Eye (tissue), 1 donor: ENCODE measurements at places on chromosomes 4 and X.
A peak's percentile ranks its signal among the peaks of the same experiment; 100 is the strongest.

DNA sequence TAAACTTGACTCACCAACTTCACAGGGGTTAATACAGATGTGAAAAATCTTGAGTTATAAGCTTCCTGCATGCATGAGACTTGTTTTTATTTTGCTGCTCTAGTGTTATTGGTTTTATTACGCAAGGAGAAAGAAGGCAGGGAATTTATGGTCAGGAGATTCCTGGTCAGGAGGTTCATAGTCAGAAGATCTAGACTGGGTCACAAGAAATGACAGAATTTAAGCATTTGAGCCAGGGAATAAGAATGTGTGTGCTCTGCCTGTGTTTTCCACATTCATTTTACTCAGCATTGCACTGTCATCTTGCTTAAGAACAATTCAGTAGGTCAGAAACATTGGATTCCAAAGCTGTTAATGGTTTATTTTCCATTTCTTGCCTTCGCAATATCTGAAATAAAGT, 2522.1 kb downstream of the ARAP2 start:
- DNase-seq, result no peak

GRCh38 chr4:142077048-142077447, 440.7 kb downstream of the IL15 start:
- DNase-seq, result no peak

DNA sequence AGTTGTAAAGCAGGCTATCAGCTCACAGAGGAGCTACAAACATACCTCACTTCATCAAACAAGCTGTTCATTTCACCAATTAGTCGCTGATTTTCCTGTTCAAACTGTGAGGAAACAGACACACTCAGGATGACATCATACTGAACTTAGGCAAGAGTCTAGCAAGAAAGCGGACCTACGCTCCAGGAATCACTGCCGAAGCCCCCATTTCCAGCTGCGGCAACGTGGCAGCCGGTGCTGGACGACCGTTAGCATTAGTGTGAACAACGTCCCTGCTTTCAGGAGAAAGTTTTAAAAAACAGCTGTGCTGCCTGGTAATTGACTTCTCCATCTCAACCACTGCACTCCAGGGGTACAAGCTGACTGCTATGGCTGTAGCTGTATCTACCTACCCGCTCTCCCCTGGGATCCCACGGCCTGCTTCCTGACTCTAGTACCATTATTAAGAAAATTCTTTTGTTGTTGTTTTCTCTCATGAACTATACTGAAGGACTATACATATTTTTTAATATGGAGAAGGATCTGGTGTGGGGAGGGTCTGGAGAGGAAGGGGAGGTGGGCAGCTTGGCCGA, 38.3 kb downstream of the NSG1 start:
- no peak for DNase-seq

DNA sequence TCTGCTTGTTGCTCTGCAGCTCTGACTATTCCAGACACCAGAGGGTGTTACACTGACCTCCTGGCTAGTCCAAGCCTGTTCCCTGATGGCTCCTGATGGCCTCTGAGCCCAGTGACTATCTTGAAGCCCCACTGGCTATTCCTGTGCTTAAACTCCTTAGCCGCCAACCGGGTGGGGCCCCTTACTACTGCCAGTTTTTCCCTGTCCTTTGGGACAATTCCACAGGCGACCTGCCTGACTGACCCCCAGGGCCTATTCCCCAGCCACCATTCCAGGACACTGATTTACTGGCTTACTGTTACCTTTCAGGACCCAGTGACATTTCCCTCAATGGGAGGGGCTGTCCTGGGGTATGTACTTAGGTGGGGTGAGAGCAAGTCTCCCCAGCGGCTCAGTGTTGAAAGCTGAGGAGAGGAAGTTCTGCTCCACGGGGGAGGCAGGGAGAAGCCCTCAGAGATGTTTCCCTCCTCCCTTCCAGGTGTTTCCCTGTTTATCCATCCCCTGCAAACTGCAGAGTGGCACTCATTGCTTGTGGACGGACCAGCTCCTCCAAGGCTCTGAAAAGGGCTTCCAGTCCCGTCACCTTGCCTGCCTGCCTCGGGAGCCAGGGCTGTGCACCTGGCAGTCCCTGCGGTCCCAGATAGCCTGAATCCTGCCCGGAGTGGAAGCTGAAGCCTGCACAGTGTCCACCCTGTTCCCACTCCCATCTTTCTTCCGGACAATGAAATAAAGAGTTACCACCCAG, 4.0 kb downstream of the TIMP1 start:
- no peak for DNase-seq

DNA sequence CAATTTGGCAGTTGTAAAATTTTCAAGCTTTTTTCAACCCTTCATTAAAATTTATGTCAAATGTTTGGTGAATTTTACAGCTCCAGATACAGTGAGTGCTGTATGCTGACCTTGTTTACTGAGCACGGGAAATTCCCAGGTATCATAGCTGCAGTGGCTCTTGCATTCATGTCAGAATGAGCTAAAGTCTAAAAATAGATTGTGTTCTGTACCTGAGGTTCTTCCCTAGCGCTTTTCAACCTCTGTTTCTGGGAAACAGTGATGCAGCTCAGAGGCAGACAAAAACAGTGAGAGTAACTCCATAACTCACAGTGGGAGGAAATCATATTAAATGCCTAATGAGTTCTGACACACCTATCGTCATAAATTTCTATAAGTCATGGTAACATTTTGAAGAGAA, 393.8 kb upstream of the GNPDA2 start:
- DNase-seq, result peak; percentile 30

DNA sequence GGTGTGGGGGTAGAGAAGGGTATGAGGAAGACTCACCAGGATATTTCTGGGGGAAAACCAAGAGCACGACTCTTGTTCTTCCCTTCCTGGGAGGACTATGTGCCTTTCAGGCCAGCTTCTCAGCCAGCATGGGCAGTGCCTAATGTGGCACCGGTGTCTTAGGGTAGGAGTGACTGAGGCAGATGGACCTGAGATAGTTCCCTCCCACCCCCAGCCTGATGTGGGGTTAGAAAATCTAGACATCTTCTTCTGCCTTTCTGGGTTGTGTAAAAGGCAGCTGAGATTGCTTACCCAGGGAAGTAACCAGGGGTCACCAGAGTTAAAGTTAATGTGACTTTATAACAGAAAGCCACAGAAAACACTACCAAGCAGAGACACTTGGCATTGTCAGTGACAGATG, 127.3 kb downstream of the TMA16 start:
- no peak for DNase-seq

DNA sequence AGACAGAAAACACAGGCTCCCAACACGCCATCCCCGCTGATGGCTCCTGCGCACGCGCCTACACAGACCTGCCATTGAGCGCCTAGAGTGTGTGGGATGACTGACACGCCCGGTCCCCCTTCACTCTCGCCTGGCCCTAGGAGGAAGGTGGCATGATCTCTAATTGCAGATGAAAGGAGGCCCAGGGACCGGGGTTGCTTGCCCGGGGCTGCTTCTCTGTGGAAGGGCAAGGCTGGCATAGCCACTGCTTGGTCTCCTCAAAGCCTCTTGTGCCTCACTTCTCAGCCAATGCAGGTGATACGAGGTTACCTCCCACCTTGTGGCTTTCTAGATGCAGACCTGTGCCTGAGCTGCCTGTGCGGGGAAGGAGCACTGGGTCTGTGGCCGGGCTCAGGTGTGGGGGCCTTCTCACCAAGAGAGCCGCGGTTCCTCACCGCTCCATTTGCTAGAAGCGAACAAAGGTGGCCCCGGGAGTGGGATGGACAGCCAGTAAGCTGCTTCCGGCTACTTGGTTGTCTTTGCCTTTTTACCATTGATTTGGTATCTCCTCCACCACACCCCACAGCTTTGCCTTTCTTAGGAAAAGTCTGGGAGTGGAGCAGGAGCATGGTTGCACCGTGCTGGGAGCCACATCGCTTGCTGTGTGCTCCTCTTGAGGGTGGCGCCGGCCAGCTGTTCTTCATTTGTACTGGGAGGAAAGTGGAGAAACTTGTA, 47.0 kb downstream of the TBC1D14 start:
- DNase-seq, result no peak

DNA sequence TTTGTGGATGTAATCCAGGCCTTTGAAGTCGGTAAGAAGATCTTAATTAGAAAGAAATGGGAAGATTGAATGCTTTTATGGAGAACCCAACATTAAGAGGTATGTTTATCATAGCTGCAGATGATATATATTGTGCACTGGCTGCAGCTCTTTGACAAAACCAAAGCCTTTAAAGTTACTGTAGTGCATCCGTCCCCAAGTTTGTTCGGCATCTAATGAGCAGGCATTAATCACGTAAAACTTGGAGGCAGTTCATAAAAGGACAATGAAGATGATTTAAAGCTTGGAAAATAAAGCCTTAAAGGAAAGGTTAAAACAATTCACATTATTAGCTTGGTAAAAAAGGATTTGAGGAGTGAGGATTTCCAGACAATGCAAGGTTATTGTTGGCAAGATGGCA, 150.8 kb upstream of the ARX start:
- no peak for DNase-seq

DNA sequence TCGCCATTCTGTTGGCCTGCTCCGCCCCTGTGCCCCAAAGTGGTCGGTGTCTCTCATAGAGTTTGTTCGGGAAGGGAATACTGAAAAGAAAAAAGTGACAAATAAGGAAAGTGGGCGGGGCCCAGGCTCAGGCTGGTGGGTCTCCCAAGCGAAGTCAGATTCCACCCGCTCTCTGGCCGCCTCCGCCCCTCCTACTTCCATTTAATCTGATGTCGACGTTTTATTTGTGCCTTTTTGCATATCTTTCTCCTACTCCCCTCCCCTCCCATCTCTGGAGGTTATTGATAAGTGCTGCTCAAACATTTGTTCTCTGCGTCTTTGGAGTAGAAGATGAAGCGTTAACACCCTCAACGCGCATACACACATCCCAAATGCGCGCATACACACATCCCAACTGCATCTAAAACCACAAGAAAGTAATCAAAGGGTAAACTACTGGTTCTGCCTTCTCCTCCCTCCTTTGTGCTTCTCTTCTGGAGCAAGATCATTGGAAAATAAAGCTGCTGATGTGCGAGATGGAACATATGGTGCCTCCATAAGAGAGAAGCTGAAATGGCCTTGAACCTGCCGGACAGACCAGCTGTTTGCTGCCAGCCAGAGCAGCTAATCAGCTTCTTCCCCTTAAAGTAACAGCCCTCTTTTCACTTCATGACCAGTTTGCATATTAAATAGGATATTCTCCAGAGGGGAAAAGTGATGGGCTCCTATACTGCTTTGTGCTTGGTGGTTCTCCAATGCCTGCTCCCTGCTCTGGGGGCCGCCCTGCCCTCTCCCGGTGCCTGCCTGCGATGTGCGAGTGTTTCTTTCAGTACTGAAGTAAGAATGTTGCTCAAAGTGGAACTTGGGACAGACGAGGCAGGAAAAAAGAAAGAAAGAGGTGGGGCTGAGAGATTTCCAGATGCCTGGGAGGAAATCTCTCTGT, 3.1 kb downstream of the MAMLD1 start:
- DNase-seq, result peak; percentile 81

GRCh38 chrX:110425222-110426154, 66.8 kb downstream of the RTL9 start:
- DNase-seq, result no peak

GRCh38 chrX:77505227-77505626, 58.0 kb downstream of the FGF16 start:
- DNase-seq, result no peak

DNA sequence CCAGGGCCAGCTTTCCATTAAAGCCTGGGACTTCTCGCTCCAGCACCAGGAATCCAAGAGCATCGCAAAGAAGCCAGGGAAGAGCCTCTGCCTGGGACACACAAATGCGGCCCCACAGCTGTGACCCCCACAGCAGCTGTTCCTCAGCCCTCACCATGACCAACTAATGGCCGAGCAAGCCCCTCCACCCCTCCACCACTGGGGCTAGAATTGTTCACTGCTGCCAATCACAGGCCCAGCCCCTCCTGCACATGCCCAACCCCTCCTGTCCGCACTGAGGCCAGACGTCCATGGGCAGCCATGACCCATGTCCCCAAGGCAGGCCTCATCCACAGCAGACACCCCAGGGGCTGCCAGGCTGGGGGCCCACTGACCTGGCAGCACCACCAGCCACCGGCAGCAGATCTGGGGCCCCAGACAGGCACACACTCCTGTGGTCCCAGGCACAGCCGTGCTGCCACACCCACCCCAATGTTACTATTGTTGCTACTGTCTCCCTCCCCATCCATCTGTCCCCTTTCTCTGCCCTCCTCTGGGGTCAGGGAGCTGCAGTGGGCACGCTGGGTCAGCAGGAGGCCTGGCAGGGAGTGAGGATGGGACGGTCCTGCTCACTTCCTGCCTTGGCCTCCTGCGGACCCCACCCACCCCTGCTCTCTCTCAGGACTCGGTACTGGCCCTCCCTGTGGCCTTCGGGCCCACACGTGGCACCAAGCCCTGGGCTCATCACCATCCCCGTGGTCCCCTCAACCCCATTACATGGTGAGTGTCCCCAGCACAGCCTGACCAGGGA, 56.0 kb downstream of the ZFYVE28 start:
- no peak for DNase-seq

GRCh38 chr4:77818073-77818601, 1.0 kb downstream of the CNOT6L start:
- DNase-seq, result peak; percentile 91

DNA sequence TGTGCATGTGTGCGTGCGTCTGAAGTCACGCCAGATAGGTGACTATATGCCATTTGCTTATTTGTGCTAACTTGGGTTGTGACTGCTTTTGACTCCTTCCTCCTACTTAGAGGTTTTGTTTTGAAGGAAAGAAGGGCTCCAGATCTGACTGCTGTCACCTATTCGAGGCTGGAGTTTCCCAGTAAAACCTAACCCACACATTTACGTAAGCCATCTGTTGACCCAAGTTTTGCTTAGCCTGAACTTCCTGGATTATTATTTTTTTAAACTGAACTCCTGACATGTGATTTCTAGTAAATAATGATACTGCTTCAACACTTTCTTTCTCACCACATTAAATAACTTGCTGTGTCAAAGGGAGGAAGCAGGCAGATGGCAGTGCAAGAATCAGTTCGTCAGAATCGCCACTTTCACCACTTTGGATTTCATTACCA, 41.5 kb downstream of the DTHD1 start:
- DNase-seq, result no peak

DNA sequence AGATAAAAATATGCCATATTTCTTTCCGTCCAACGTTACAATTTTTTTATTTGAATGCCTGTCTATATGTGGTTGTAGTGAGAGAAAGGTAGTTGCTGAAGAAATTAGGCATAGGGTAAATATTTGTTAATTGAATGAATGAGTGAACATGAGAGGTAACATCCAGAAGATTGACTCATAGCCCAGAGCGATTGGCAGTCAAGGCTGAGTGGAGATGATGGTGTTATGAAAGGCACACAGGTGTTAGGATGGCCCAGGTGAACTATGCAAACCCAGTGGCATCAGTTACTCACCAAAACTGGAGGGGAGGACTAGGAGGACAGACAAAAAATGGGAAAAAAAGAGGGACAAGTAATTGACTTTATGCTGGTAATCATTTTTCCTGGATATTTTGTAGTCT, 31.7 kb upstream of the SPRY1 start:
- no peak for DNase-seq

- DNase-seq, result peak; percentile 55
Observed at GRCh38 chrX:105821471-105822121, 743 bp upstream of the NRK start.
